ENCODE measurements at places on chromosomes 3 and 15.

DNA sequence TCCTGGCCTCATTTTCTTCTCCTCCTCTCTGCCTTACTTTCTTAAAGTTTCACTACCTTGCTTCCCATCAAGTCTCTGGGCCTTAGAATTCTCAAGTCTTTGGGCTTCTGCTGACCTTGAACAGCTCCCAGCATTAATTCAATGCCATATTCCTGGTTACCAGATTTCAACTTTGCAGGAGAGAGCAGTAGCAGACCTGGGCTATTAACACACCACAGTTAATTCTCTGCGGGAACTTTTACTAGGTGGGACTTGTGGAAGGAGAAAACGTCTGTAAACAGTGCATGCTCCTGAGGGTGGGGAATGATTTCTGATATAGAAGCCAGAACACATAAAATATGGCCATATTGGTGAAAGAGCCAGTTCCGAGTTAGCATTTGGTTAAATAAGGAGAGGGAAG lies 214.6 kb downstream of the MEIS2 start:
- no peak for DNase-seq

DNA sequence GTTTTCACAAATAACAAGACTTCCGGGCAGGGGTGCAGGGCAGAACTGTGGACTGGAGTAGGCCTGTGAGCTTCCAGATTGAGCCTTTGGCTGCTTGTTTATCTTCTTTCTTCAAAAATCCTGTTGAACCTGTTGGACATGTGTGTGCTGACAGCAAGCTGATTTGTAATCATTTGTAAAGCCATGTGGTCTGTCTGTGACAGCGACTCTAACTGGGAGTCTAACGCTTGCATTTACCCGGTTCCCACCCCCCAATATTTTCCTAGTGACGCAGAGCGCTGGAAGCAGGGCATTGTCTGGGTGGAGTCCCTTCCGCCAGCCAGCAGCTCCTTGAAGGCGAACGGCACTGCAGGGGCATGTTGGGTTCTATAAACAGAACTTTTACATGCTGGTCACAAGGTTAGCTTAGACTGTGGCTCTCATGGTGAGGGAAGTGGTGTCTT lies 85.7 kb upstream of the MYZAP start:
- DNase-seq: no peak

DNA sequence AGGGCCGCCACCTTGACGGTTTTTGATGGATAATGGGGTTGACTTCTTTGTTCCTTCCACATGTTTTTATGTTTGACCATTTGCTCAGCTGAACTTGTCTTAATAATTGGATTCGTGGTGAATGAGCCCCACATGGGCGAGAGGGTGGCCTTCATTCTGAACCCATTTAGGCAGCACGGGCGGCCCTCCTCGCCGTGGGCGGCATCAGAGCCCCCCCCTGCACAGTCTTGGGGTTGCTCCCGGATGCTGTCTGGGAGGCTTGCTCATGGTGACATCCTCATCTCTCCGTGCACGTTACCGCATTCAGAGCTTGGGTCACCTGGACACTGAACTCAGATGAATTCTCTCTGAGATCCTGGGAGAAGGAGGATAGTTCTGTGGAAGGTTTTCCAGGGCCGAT lies 172.3 kb upstream of the OSBPL11 start:
- no peak for DNase-seq

DNA sequence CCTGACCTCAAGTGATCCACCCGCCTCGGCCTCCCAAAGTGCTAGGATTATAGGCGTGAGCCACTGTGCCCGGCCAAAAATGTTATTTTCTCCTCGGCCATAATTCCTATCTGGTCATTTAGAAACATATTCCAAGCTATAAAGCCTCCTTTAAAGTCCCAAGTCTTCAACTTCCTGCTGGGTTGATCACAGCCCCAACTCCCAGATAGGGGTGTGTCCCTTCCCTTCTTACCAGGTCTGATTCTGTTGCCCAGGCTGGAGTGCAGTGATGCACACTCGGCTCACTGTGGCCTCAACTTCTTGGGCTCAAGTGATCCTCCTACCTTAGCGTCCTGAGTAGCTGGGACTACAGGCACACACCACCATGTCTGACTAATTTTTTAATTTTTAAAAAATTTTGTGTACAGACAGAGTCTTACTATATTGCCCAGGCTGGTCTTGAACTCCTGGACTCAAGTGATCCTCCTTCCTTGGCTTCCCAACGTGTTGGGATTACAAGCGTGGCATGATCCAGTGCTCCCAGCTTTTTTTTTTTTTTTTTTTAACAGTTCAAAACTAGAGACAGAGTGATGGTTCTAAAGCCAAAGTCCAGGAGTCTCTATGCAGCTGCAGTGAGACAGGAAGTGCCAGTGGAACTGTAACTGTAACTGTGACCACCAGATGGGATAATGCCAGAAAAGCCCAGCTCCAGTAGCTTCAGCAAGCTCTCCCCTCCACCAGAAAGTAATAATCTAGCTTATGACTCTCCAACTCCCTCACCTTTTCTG lies 8.2 kb upstream of the PRKAR2A start:
- no peak for DNase-seq

GRCh38 chr3:2423143-2423542 lies 324.5 kb downstream of the CNTN4 start:
- DNase-seq: no peak

DNA sequence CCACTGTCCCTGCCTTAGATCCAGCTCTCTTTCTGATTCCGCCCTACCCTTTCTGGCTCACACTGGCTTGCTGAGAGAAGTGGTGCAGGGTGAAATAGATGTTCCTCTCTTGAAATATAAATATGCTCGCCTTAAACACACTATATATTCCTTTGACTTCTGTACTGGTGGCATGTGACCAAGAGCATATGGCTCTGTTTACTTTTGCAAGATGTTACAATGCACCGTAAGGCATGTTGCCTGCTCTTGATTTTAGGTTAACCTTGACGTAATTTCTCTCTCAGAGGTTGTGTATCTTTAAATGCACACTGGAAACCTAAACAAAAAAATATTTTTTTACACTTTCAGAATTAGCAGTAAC lies 749 bp downstream of the RSRC1 start:
- no peak for DNase-seq

GRCh38 chr3:43238801-43239200 lies 47.5 kb upstream of the SNRK start:
- DNase-seq: no peak

DNA sequence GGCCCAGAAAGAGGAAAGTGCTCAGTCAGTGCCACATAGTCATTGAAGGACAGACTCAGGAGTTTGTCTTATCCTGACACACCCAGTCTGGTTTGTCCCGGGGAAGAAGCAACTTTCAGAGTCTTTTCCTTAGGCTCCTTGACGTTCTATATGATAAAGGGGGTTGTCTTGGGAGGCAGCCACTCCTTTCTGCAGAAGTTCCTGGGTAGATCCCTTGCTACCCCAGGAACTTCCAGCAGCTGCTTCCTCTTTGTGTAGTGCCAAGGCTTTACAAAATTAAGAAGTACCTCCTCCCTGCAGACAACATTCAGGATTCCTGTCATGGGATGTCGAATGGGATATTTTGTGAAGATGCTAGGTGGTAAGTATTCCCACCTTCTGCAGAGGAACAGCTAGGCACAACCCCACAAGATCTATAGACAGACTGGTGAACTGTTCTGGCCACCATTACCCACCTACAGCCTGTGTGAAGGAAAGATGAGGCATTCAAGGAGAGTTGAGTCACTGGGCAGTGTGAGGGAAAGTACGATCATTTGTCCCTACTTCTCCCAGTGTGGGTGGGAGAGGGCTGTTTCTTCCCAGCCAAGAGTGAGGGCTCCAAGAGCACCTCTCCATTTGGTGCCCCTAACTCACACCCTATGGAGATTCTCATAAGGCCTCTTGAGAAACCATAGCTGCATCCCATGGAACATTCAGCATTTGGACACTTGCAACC lies 11.3 kb downstream of the TMEM266 start:
- DNase-seq: no peak

DNA sequence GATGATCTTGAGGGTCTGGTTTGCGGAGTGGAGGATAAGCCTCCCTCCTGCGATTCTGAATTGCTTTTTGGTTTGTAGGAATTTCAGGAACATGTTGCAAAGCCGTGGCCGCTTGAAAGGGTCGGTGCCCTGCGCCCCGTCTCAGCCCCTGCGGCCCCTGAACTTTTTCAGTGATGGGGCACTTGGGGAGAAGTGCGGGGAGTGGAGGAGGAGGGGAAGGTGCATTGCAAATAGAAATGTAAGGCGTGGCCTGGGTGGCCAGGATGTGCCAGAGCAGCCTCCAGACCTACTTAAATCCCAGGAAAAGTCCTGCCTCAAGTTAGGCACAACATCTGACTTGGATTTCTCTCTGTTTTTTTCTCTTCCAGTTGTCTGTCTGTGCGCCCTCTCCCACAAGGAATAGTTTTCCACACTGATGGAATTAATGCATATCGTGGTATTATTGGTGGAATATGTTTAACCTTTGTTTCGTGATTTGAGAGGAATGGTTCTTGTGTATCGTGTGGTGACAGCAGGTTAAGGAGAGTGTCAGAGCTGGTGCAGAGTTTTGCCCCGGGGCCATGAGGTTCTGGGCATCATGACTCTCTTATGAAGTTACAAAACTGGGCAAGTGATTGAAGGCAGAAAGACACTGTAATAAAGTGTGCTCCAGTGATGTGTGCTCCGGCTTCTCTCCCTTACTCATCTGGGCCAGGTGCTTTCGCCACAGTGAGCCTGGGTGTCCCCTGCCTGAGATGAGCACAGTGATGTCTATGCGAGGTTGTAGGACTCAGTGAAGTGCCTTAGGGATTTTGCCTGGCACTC lies 153.8 kb downstream of the PGPEP1L start:
- no peak for DNase-seq

GRCh38 chr3:169512991-169513390 lies 150.5 kb downstream of the MECOM start:
- DNase-seq: no peak

- DNase-seq: no peak
Measured at GRCh38 chr3:126550488-126551051, 8.2 kb downstream of the C3orf22 start.

DNA sequence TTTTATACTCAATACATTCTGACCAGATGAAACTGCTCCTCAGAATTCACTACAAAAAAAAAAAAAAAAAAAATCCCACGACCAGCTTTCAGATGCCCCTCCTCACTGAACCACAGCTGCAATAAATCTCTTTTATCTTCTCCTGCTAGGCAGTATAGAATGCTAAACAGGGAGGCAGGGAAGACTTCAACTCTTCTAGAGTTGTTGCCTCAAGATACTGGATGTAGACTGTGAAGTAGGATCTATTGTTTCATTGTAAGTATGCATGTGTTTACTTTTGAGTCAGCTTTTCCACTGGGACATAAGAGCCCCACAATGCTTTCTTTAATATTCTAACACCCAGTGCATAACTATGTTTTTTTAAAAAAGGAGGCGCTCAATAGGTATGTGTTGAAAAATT lies 401.4 kb downstream of the TBL1XR1 start:
- no peak for DNase-seq

- no peak for DNase-seq
Measured at GRCh38 chr15:81950841-81951414, 94.9 kb downstream of the MEX3B start.

DNA sequence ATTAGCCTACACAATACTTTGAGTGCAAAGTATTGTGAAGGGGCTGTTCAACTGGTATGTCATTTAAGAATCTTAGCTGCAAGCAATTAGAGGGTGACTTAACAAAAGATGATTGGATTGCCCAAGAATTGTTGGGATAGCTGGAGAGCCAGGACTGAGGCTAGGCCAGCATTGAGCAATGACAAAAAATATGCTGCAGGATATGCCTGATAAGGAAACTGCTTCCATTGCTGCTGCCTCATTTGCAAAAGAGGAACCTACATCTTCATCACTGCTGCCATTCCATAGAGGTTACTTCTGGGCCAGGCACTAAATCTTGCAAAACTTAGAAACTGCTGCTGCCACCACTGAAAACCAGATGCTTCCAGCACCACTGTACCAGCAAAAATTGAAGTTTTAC lies 108.0 kb upstream of the TBC1D5 start:
- DNase-seq: no peak

- no peak for DNase-seq
Measured at GRCh38 chr3:159867372-159867771, 121.3 kb upstream of the IL12A start.

DNA sequence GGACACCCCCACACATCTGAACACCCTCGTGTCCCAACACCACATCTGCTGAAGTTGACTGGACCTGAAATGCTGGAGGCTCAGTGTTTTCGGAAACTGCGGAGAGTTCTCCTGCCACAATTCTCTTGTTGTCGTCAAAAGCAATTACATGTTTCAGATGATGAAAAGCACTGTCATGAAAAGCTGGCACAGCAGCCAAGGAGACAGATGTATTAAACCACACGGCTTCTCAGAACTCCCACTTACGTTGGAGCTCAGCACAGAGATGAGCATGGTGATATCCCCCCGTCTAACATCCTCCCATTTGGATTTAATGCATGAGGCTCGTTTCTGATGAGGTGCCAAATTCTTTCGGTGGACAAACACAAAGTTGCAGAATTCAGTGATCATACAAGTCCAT lies 180.1 kb downstream of the RORA start:
- DNase-seq: no peak

- DNase-seq: no peak
Measured at GRCh38 chr3:62795978-62796657, 79.1 kb downstream of the CADPS start.

- no peak for DNase-seq
Measured at GRCh38 chr3:177710506-177710905, 513.2 kb upstream of the TBL1XR1 start.

- no peak for DNase-seq
Measured at GRCh38 chr3:121677141-121677540, 16.4 kb upstream of the HCLS1 start.

DNA sequence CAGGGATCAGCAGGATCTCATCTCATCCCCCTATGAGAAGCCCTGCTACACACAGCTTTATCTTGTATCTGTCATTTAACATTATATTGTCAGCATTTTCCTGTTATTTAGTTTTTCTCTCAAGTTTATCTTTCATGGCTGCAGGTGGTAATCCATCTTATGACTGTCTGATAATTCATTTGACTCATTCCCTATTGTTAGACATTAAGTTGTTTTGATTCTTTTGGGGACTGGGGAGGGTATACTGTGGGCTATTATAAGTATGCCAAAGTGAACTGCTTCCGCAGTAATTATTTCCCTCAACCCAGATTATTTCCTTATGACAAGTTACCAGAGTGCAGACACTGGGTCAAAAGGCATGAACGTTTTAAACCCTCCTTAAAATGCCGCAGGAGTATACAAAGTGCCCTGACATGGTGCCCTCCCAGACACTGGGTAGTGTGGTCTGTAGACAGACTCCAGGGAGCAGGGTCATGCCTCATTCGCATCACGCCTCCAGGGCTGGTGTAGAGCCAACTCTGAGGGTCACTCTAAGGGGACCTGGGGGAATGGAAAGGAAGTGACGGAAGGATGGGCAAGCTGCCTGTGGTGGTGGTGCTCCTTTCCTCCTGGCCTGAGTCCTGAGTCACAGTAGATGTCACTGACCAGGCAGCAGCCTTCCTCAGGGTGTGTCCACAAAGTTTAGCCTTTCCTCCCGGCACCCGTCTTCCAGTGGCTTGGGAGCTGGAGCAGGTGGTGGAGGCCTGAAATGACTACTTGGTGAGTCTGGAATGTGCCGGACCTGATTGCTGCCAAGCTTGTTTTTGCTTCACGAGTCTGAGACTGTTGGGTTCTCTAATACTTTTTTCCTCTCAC lies 11.6 kb downstream of the GPR160 start:
- DNase-seq: no peak

- no peak for DNase-seq
Measured at GRCh38 chr15:79957741-79958140, 13.3 kb downstream of the BCL2A1 start.

Data from activated CD8-positive, alpha-beta memory T cell treated with anti-CD3 and anti-CD28 coated beads for 1 hour (primary cell).